ENCODE measurements at places on chromosomes 12 and 14.
A peak's percentile ranks its signal among the peaks of the same experiment; 100 is the strongest.

GRCh38 chr14:20486684-20487395 lies 17.6 kb downstream of the PNP start:
- DNase-seq, result no peak

- no peak for DNase-seq
Measured at GRCh38 chr12:48065041-48065440, 40.8 kb downstream of the SENP1 start.

GRCh38 chr14:77498120-77498979 lies at the start of gene ISM2:
Gene ISM2 (minus strand): TSS chr14:77498816. CDS start chr14:77498793, 23 bp downstream.
- peak; percentile 36 for DNase-seq

GRCh38 chr14:81519200-81520011 lies 14.2 kb downstream of the SEL1L start:
- no peak for DNase-seq

DNA sequence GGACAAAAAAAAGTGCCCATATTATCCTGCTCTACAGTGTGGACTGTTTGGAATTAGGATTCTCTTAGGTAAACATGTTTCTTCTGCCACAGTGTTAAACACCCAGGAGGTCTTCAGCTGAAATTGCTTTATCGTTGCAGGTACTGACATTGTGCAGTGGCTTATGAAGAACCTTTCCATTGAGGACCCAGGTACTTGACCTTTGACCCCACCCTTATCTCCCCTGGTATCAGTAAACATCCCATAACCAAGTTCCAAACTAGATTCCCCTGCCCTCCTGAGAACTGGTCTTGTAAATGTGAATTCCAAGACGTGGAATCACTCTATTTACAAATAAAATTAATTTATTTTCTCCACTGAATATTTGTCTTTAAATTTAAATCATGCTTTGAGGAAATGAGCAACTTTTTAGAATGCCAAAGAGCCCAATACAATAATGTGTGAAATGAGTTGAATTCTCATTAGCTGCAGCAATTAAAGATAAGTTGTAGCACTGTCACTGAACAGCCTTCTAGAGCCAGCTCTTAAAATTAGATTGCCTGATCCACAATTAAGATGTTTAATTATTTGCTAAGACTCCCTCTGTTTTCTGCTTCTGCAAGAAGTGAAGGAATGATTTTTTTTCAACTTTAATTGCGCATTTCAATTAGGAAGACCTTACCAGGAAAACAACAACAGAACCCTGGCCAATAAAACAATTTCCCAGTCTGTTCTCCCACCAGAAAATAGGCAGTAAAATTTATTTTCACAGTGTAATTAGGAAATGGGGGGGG lies 439.3 kb downstream of the DPF3 start:
- no peak for DNase-seq

DNA sequence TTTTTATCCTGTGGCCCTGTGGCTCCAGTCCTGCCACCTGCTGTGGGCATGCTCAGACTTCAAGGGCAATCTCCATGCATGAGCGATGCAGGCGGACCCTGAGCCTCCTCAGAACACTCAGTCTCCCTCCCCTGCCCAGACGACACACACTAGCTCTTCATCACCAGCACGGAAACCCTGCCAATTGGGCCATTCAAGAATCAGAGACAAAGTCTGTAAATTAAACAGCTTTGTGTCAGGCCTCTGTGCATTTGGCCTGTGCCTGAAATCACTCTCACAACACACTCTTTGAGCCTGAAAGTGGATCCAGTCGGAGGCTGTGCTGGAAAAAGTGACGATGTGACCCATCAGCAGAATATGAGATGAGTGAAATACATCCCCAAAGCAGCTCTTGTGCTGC lies 12.5 kb downstream of the POU6F1 start:
- DNase-seq, result no peak
